ENCODE measurements at places on chromosomes 7 and 10. TPM values are rescaled to one million over a fixed set of nuclear protein-coding genes. Genes with fewer than 3 reads are reported as not detected.

Gene FAM180A
- not detected for polyA plus RNA-seq

Gene LIPN
- not detected for polyA plus RNA-seq

Gene ASCC1
- polyA plus RNA-seq = 43.6 TPM

Gene HK1
- polyA plus RNA-seq = 52.4 TPM

Gene FAM25G
- polyA plus RNA-seq = not detected

Gene CADPS2
- 47.2 TPM for polyA plus RNA-seq

Gene H2BK1
- not detected for polyA plus RNA-seq

Gene KIF11
- polyA plus RNA-seq = 31.8 TPM

GRCh38 chr7:116283595-116284204 lies 73.4 kb downstream of the TES start:
- no peak for DNase-seq

- no peak for DNase-seq
Observed at GRCh38 chr7:43114458-43114780, 2.0 kb downstream of the HECW1 start.

GRCh38 chr7:155380976-155381851 lies 76.7 kb upstream of the EN2 start:
- no peak for DNase-seq

- DNase-seq = no peak
Observed at GRCh38 chr7:95828824-95829790, 56.8 kb downstream of the DYNC1I1 start.

DNA sequence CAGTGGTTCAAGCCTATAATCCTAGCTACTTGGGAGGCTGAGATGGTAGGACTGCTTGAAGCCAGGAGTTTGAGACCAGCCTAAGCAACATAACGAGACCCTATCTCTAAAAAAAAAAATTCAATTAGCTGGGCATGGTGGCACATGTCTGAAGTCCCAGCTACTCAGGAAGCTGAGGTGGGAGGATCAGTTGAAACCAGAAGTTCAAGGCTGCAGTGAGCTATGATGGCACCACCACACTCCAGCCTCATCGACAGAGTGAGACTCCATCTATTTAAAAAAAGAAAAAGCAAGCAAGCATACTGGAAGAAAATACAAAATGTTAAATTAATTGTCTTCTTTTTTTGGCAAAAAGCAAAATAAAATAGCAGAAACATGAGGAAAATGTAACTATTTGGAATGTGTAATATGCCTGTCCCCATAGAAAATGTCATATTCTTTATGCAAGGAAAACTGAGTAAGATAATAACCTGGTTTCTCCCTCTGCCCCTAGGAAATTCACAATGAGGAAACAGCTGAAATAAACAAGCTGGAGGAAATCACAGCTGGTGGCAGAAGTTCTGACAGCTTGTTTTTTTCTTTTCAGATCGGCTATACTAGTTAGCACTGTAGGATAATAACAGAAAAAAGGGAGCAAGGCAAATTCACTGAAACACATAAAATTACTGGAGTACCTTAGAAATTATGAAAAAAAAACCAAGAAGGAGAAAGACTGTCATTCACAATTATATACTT lies 48.5 kb downstream of the HERPUD2 start:
- DNase-seq = no peak

- no peak for DNase-seq
Observed at GRCh38 chr10:100972115-100972903, 3.0 kb downstream of the SEMA4G start.

- no peak for DNase-seq
Observed at GRCh38 chr7:142871260-142872105, 14.1 kb downstream of the TRPV6 start.

DNA sequence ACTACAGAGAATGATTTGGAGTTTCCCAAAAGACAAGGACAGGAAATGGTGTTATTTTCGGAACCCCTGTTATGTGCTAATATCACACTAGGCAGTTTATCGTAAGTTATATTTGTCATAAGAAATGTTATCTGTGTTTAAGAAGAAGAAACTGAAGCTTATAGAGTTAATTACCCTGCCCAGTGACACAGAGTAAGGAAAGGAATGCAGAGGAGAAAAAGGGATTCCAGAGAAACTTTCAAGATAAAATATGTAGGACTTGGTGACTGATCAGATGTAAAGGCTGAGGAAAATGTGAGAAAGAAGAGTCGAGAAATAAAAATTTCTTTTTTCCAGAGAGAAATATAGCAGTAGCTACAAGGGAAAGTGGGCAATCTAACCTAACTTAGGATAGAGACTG lies 63.5 kb upstream of the ZNF746 start:
- DNase-seq = no peak

DNA sequence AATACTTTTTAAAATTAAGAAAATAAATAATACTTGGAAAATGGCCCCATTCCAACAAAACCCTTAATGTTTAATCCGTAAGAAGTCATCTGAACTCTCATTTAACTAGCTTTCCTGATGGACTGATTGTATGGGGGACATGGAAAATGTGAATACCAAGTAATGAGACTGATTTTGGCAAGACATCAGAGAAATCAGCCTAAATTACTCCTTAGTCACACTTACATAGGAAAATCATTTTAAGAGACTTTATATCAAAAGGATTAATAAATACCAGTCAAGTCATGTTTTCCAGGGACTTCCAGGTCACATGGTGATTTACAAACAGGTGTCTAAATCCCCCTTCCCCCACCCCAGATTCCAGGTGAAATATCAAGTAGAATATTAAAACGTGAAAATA lies 58.2 kb downstream of the GRM8 start:
- DNase-seq = no peak

DNA sequence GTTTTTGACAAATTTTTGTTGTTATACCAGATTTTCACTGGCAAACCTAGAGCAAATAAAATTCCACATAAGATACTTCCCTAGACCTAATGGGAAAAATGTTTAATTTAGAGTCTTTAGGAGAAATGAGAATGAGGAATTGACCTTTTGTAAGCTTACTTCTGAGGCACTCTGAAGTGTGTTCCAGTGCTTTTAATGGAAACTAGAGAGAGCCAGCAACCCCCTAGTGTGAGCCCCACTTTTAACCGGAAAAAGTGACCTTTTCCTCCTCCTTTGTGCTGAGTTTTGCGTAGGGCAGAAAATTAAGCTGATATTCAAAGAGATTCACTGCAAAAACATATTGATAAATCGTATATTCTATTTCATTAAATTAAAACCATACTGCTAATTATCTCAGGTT lies 5.2 kb downstream of the IKZF1 start:
- DNase-seq = no peak

- no peak for DNase-seq
Observed at GRCh38 chr10:102647443-102648268, 3.4 kb downstream of the TRIM8 start.

GRCh38 chr7:133654547-133654946 lies 401.7 kb downstream of the EXOC4 start:
- DNase-seq = no peak

GRCh38 chr10:55551603-55552002 lies 750.6 kb upstream of the PCDH15 start:
- no peak for DNase-seq

- no peak for DNase-seq
Observed at GRCh38 chr10:88851706-88852105, at the start of gene ANKRD22. Gene ANKRD22 (minus strand): TSS chr10:88851844. CDS start chr10:88851607, 237 bp downstream.

GRCh38 chr10:115171392-115171960 lies 78.3 kb downstream of the ATRNL1 start:
- no peak for DNase-seq

- DNase-seq = no peak
Observed at GRCh38 chr10:74548676-74549075, 277.7 kb upstream of the KAT6B start.

DNA sequence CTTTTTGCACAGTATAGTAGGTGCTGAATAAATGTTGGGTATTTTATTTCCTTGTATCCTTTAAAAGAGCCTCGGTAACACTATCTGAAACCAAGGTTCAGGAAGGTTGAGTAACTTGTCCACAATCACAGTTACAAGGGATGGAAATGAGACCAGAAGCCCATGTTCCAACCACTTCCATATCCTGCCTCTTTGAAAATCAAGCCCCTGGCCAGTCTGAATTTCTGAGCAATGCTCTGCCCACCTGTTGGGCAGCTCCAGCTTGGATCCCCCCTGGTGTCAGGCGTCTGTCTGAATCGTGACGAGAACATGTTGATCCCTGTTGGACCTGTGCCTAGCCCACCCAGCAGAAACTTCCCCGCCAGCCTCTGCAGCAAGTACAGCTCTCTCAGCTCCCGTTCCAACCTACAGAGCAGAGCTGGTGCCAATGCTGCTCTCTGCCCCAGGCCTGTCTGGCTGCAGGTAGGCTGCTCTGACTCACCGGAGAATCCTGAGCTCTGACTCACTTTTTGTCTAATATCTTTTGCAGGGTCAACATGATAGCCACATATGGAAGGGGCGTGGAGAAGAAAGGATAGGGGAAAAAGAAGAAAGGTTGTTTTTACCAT lies 595.5 kb downstream of the INHBA start:
- DNase-seq = no peak

GRCh38 chr7:43583424-43584194 lies 701 bp downstream of the STK17A start:
- peak; percentile 41 for DNase-seq

DNA sequence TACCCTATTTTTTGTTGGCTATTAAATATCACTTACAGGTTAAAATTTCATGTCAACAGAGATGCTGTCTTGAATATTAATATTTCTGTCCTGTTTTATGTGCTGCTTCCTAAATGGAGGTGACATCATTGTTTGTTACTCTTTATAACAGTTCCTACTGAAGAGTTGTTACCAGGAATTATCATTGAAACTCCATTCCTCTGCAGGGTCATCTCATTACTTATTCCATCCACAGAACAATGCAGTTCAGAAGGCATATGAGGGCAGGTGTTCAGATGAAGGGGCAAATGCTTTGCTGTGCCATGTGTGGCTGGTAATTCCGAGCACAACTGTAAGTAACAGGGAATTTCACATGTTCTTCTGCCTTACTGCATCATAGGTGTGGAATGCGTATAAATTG lies 113.4 kb downstream of the ANK3 start:
- no peak for DNase-seq

DNA sequence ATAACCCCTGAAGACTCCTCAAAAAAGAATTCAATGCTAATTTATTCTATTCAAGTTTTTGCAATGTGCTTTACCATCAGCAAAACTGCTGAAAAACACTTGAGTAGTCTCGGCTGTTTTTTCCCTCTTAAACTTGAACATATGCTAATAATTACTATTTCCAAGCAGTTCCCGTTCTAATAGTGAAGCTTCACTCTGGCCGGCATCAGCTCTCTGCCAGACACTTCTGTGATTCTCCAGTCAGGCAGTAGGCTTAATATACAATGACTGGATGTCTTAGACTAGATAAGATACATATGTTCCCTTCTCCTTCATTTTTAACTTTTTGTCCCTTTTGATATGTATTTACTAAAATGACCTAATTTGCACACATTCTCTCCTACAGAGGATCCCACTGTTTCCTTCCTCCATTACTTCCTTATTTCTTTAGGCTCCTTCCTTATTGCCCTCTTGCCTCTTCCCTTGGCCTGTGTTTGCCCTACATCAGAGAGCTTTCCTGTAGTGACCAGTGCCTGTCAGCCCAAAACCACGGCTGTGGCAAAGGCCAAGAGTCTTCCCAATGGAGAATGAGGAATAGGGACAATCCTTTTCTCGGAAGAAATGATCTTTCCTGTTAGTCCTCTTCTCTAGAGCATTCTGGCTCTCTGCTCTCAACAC lies 23.5 kb downstream of the HEPACAM2 start:
- DNase-seq = no peak

DNA sequence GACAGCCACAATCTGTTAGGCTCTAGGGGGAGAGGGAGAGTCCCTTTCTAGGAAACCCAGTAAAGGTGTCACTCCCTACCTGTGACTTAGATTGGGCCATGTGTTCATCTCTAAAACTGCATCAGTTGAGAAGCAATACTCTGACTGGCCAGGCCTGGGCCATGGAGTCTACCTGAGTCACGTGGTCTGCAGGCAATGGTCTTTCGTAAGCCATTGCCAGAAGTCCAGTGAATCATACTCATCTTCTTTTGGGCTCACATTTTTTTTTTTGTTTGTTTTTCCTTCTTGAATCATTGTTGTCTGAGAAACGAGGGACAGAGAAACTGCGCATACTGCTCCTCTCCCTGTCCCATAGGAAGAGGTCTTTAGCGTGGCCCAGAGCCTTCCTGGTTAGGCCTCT lies 215.6 kb downstream of the CCSER2 start:
- DNase-seq = no peak

DNA sequence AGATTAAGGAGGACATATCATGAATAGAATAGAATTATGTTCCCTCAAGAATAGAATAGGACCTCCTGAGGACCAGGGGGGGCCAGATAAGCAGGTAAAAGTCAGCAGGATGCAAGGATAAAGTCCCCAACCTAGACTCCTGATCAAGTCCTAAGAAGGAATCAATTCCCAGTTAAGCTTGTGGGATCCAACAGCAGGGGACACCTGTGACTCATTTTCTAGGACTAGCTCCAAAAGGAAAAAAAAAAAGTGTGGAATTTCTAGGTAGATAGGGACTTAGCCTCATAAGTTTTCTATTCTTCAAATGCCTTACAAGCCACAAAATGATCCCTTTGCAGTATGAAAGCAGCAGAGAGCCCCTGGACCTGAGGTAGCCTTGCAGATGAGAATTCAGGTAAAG lies 336.2 kb downstream of the WDR11 start:
- no peak for DNase-seq

DNA sequence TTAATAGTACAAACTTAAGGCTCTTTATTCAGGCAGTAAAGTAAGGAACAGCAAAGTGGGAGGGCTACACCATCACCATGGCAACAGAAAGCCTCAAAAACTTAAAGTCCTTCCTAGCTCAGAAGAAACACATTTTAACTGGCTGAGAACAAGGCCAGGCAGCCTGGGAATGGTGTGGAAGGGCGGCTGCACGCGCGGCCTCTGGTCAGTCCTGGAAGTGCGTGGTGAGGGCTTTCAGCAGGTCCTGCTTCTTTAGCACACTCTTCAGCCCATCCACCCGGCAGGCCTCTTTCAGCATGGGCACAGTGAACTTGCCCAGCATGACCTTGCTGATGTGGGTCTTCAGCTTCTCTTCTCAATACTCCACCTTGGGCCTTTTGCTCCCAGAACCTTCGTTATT lies 133.0 kb downstream of the CYP26A1 start:
- no peak for DNase-seq

DNA sequence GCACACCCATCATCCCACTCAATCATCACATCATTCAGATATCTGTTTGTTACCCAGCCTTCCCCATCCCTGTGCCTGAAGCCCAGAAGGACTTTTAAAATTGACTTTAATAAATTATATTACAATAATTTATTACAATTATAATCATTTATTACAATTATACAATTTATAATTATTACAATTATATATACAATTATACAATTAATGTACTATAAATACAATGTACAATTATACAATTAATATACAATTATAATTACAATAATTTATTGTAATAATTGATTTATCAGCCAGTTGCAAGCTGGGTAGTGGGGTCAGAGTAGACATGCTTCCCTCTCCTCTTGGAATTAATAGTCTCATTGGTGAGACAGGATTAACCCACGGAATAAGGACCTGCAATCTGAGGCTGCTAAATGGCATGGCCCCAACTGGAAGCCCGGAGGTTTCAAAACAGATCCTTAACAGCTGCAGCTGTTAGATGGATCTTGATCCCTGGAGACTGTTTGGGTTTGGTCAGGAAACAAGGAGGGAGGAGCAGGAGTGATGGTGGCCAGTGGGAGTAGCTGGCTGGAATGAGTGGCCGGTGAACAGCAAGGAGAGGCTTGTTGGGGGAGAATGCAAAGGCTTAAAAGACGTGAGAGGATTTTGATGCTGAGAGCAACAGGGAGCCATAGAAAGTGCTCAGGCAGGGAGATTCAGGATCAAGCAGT lies 402.8 kb upstream of the PODXL start:
- no peak for DNase-seq

GRCh38 chr10:63094405-63094804 lies 38.7 kb upstream of the NRBF2 start:
- DNase-seq = no peak
